ENCODE measurements at places on chromosomes 5 and 9. TPM values are rescaled to one million over a fixed set of nuclear protein-coding genes. Genes with fewer than 3 reads are reported as not detected.
A peak's percentile ranks its signal among the peaks of the same experiment; 100 is the strongest.

GRCh38 chr5:55638455-55638854 lies 73.7 kb downstream of the SLC38A9 start:
- DNase-seq, result no peak

DNA sequence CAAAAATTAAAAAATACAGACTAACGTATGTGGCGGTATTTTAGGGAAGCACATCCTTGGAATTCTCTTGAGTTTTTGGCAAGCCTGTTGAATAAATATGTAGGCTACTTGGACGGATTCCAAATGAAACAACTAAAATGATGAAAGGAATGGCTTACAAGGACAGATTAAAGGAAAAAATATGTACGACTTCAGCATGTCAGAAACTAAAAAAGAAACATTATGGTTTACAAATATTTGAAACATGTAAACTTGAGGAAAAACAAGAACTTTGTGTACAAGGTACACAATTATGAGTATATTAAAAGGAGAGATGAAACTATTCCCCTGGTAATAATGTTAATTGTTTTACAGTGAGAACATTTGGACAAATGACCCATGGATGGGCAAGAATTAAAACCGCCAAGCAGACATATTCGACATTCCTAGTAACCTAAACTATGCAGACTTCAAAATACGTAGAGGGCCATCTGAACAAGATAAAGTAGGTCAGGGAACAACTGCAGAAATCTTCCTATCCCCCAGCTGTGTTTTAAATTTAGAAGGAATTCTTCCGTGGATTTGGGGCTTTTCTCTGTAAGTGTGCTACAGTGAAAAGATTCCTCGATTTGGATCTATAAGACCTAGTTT lies 12.5 kb downstream of the EDIL3 start:
- DNase-seq, result no peak

DNA sequence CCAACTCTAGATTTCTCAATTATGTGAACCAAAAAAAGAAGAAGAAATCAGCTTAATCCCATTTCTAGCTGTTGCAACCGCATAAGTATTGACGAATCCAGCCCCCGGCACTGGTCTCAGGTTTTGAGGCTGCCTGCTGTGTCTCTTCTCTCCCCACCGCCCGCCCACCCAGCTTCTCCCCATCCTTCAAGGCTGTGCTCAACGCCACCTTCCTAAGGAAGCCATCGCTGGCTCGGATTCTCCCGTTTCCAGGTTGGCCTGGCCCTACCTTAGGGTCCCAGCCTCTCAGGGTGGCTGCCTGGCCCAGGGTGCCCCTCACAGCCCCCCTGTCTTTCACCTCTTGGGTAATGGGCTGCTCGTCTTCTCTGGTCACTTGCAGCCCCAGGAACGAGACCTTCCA lies 77.8 kb downstream of the HRH2 start:
- no peak for DNase-seq

Gene ECPAS
- 92.8 TPM for total RNA-seq

Gene LHX6
- 2.2 TPM for total RNA-seq

DNA sequence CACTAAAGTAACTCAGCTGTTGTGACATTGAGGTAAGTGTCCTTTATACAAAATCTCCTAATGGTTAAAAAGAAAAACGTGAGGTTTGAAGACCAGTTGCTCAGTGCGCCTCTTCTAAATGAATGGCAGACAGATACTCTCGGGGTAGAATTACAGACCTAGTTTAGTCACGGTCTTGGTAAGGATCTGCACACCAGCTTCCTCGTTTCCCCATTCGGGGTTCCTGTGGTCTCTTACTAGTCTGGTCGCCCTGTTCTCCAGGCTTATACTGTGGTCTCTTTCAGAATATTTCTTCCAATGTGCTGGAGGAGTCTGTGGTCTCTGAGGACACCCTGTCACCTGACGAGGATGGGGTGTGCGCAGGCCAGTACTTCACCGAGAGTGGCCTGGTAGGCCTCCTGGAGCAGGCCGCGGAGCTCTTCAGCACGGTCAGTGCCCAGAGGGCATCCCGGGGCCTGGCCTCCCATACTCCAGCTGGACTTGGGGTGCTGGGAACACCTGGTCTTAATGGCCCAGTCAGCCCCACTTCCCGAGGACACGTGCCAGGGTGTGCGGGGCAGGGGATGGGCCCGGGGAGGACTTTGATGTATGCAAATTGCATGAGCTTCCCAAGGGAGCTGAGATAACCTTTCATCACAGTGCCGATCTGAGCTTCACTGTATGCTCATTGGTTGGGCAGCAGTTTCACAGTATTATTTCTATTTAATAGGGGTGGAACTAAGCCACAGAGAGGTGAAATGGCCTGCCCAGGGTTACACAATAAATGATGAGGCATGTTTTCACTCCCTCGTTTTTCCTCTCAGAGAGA lies 224.5 kb downstream of the DOCK8 start:
- DNase-seq, result peak; percentile 25

- DNase-seq, result no peak
Measured at GRCh38 chr9:21016701-21017491, 14.5 kb downstream of the HACD4 start.

DNA sequence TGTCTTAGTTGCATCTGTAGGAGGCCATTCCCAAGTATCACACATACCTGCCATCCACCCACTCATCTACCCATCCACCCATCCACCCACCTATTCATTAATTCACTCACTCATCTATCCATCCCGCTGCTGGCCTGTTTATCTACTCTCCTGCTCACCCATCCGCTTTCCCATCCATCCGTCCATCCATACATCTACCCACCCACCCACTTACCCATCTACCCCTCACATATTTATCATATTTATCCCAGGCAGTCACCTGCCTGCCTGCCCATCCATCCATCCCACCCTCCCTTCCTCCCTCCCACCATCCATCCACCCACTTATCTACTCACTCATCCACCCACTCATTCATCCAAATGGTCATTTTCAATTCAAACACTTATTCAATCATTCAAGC lies 143.9 kb upstream of the PANK3 start:
- no peak for DNase-seq

GRCh38 chr5:126054577-126055347 lies 368.4 kb upstream of the GRAMD2B start:
- no peak for DNase-seq

DNA sequence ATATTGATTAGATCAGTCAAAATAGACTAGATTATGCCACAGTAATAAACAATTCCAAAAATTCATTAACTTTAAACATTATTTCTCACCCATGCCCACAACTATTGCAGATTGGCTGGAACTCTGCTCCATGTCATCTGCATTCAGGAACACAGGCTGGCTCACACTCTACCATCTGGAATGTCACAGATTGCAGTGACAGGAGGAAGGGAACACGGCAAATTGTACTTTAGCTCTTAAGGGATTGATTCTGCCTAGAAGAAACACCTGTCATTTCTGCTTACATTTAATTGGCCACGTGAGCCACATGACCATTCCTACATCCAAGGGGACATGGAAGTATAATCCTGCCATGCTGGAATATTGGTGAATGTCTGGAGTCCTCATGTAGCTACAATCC lies 54.4 kb downstream of the ATPSCKMT start:
- DNase-seq, result no peak

- no peak for DNase-seq
Measured at GRCh38 chr9:83557317-83557716, 19.1 kb upstream of the FRMD3 start.

DNA sequence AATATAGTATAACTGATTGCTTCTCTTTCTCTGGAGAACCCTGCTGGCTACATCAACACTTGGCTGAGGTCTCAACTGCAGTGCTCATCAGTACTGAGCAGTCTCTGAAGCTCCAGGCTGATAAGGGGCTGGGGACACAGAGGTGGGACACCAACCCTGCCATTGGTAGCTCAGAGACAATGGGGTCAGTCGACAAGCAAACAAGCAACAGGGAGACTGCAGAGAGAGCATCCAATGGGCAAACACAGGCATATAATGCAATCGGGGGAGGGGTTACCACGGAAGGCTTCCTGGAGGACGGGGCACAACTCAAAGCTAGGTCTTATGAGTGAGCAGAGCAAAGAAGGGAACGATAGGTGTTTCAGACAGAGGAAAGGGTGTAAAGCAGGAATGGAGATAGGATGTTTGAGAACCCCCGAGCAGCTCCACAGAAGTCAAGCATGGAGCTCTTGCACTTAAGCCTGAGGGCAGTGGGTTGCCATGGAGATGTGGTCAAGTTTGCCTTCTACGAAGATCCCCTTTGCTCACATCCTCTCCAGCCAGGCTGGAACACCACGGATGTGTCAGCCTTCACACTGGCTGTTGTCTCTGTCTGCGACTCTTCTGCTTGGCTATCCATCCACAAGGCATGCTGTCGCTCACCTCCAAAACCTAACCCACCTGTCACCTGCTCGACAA lies 21.5 kb upstream of the AKNA start:
- DNase-seq, result no peak
